ENCODE measurements at places on chromosomes 6 and 20.

GRCh38 chr20:51600016-51600420 lies 57.5 kb upstream of the NFATC2 start:
- no peak for DNase-seq

GRCh38 chr6:12336121-12336971 lies 46.2 kb downstream of the EDN1 start:
- no peak for DNase-seq

GRCh38 chr20:16865406-16865805 lies 117.2 kb downstream of the OTOR start:
- DNase-seq = no peak

GRCh38 chr20:47493175-47493962 lies 8.3 kb upstream of the NCOA3 start:
- DNase-seq = peak; percentile 96

DNA sequence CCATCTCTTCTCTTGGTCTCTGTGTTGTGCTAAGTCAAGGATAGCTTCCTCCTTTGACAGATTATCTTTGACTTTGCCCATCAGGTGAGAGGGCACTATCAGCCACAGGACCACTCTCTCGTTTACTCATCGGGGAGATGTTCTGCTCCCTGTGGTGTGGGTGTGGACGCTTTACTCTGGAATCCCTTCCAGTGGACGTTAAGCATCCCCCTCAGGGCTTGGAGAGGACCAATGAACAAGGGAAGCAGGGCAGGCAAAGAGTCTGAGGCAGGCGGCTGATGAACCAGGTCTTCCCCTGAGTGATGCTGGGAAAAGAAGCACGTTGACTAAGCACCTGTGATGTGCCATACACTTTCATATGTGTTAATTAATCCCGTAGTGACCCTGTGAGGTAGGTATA lies 21.0 kb upstream of the RNF24 start:
- no peak for DNase-seq

- no peak for DNase-seq
Observed at GRCh38 chr6:144216668-144217218, 66.4 kb downstream of the STX11 start.

- DNase-seq = no peak
Observed at GRCh38 chr20:41139227-41140093, 2.1 kb downstream of the PLCG1 start.

DNA sequence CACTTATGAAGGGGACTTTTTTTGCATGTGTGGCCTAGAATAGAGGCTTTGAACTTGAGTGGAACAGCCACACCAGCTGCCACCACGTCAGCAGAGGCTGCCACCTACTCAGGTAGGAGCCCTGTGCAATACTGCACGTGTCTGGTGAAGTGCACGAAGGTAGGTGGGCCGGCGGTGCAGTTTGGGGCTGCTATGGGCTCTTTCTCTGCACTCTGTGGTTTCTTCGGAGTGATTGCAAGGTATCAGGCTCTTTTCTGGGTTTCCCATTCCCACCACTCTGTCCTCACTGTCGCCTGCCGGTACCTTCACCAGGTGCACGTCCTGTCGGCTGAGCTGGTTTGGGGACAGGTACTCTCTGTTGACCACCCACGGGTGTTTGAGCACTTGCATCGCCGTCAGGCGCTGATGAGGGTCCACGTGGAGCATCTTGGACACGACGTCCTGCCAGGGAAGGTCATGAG lies 30.8 kb upstream of the MPC1 start:
- no peak for DNase-seq

DNA sequence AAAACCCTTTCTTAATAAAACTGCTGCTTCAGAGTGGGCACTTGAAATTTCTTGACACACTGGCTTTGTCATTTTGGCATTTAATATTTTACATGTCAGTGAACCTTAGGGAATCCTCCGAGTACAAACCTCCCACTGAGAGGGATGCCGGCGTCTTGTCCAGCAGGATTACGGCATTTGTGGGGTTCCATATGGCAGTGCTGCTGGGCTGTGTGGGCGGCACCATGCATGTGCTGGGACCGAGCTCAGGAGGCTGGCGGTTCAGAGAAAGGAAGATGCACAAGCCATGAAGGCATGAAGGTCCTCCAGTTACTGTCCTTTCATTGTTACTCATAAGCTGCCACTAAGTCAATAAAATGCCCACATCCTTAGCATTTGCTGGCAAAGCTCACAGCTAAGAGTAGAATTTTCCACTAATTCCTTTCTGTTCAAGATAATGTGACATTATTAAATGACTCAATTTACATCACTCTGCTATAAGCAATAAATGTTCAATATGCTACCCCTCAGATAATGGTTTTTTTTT lies 61.4 kb downstream of the LY86 start:
- no peak for DNase-seq

- DNase-seq = no peak
Observed at GRCh38 chr6:63560801-63561287, 11.4 kb upstream of the LOC128125822 start.

DNA sequence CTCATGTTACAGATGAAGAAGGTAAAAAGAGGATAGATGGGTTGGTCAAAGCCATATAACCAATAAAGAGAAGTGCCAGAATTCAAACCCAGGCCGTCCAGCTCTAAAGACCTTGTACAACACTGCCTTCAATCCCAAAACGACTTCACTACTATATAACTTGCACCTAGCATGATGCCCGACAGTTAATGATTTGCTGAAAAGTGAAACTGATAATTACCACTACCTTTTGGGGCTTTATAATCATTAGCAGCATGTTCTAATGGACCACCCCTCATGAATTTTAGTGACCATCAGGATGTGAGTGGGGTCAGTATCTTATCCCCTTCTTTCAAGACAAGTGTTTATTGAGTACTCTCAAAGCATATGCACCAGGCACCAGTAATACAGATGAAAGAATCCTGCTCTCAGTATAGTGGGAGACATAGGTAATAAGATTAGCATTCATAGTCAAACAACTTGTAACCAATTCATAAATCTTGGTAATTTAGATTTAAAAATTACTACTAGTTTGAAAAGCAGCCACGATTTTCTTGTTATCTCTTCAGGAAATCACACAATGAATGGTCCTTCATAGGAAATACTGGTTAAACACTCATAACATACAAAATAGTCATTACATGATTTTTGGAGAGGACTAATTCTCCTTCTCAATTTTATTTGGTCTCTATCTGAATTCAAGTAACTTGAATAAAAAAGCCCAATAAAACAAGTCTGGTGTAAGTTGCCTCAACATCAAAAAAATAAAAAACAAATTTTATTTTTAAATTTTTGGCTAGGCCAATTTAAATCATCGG lies 98.0 kb downstream of the EPB41L2 start:
- no peak for DNase-seq

DNA sequence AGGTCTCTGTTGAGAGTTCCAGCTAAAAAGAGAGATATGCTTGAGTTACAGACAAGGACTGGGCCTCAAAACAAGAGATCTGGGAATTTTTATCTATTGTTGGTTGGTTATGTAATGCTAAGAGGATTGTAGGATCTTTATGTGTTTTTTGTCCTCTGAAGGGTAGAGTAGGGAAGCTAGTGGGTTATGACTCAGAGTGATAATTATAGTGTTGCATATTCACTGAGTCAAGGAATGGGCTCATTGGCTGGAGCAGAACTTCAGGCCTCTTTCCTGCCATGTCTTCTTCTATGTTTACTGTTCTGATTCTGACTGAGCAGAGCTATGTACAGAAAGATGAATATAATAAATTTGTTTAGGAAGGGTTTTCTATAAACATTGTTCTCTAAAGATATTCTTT lies 66.1 kb upstream of the NOX3 start:
- no peak for DNase-seq

GRCh38 chr20:58360936-58361335 lies 28.1 kb upstream of the VAPB start:
- no peak for DNase-seq

DNA sequence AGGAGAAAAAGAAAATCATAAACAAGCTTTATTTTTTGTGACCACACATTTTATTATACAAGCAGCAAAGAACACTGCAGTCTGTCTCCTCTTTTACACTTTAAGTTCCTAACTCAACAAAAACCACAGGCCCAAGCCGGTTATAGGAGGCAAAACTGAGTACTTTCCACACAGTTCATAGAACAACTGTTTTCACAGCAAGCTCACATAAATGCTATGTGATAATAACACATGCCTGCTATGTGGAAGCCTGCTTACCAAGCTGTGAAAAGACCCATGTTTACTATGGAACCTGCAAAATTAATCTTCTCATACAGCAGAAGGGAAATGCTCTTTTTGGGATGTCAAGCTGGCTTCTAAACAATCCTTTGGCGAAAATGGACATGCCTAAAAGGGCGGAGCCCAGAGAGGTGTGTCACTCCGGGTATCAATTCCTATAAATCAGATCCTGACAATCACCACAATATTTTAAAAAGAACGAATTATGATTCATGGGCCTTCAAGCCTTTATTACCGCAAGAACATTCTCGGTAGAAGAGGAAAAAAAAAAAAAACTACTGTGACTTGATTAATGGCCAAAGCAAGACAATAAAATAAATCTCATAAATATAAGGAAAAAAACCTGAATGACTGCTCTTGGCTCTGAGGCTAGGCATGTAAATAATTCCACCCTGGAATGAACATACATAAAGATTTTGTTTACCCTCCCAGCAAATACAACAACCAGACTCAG lies 2.6 kb downstream of the TRERF1 start:
- DNase-seq = no peak

DNA sequence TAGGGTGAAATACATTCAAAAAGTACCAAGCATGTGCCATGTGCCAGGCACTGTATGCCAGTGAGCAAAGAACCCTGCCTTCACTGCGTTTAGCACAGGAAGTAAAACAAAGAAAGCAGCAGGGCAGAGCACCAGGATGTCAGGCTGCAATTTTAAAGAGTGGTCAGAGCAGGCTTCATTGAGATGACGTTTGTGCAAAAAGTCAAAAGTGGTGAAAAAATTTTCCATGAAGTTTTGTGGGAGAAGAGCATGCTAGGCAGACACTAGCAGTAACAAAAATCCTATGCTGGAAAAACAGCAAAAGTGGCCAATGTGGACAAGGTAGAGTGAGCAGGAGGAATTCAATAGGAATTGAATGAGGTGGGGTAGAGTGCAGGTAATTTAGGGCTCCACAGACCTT lies 31.3 kb downstream of the AKIRIN2 start:
- no peak for DNase-seq

GRCh38 chr6:41821266-41821665 lies 33.8 kb downstream of the TOMM6 start:
- DNase-seq = no peak

DNA sequence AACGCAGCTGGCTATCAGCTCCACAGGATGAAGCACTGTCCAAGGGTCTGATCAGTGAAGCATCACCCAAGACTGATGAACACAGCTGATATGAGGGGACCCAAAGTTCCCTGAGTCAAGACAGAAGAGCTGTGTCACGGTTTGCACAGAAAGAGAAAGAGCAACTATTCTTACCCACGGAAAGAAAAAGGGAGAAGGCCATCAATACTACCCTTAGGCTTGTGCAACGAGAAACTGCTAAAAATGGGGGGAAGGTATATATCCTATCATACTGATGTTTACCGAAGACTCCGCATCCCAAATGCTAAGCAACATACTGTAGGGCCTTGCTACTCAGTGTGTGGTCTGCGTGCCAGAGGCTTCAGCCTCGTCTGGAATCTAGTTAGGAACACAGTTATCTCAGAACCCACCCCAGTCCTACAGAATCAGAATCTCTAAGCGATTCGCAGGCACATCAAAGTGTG lies 665 bp downstream of the FASTKD5 start:
- DNase-seq = no peak

GRCh38 chr6:157981395-157982101 lies at the start of gene SYNJ2:
SYNJ2 (plus strand) TSS chr6:157981863; CDS start chr6:157981962, 99 bp downstream.
- peak; percentile 21 for DNase-seq

DNA sequence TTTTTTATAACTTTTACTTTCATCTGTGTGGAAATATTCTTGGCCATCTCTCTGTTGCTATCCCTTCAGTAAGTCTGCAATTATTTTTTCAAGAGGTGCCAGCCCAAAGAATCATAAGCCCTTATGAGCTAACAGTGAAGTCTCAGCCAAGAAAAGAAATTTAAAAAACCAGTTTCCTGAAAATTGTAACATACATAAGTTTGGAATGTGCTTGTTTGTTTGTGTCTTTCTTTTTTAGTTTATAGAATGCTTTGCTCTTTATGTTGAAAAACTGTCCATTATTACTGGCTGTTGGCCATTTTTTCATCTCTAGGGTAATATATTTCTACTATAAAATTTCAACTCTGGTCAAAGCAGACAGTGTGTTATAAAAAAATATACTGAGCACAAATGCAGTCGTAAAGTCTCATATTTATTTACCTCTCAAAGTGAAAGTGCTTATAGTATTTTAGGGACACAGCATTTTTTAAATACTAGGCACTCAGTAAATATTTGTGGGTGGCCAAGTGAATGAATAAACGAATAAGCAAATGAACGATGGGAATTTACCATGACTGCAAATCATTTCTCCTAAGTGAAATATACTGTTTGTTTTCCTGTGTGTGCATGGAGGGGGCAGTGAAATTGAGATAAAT lies 659.7 kb downstream of the KIF16B start:
- no peak for DNase-seq

- no peak for DNase-seq
Observed at GRCh38 chr6:163994566-163994965, 580.0 kb downstream of the QKI start.

DNA sequence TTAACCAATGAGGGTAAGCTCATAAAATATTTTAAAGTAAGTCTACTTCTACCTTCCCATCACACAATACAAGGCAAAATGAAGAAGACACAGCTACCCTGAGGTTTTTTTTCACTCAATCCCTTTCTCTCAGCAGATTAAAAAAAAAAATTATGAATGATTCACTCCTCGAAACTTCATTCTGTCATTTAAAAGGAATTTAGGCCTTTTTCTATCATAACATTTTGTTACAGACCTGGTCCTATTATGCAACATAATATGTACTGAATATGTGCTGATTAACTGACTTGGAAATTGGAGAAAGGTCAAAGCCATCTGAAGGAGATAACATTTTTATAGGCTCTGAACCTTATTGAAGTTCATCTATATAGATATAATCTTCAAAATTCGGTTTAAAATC lies 45.5 kb downstream of the PRL start:
- DNase-seq = no peak

DNA sequence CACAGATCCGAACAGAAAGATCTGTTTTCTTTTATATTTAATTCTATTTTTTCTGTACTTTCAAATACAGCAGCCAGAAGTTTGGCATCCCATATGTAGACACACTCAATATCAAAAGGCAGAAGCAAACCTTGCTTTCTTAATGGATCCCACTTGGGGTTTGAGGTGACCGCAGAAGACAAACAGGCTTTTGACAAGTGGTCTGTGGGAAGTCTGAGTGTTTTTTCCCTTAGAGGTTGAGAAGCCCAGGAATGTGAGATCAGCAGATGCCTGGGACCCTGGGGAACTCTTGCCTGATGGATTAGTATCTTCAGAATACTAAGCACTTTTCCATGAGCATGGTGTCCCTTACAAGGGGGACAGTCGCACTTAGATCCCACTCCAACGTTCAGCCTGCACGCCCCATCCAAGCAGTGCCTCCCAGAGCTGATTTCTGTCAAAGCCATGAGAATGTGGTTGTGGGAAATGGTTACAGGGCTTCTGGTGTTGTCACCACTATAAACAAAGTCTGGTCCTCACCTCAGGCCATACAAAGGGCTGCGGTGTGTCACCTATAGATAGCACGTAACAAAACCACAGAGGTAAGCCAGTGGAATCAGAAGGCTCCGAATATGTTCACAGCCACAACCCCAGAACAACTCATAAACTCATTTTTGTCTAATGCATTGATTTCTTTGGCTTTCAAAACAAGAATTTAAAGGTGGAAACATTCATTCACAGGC lies 12.7 kb downstream of the IL17F start:
- no peak for DNase-seq

All from NCI-H2029 treated with DMSO at 0.1 percent for 48 hours (cell line).